ENCODE measurements at places on chromosomes 2 and 18.

- DNase-seq: no peak
Measured at GRCh38 chr2:28750316-28751251, 1.0 kb upstream of the PPP1CB start.

- DNase-seq: no peak
Measured at GRCh38 chr2:210553373-210553772, 3.0 kb upstream of the CPS1 start.

DNA sequence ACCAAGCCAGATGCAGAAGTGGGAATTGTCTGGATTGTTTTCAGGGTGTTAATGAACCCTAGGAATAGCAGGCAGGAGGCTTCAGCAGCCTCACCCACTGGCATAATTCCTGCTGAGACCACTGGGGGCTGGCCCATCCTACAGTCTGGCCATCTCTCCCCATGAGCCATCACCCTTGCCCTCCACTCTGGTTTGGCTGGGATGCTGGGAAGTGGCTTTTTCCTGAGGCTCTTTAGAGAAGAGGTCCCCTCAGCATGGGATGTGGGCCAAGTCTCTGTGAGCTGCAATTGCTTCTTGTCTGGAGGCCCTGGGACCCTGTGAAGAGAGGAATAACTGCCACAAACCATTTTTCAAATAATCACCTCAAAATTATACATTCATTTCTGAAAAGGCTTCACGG, 4.0 kb downstream of the TCF7L1 start:
- DNase-seq: no peak

GRCh38 chr2:173982182-173982714, 17.1 kb upstream of the SP3 start:
- no peak for DNase-seq

DNA sequence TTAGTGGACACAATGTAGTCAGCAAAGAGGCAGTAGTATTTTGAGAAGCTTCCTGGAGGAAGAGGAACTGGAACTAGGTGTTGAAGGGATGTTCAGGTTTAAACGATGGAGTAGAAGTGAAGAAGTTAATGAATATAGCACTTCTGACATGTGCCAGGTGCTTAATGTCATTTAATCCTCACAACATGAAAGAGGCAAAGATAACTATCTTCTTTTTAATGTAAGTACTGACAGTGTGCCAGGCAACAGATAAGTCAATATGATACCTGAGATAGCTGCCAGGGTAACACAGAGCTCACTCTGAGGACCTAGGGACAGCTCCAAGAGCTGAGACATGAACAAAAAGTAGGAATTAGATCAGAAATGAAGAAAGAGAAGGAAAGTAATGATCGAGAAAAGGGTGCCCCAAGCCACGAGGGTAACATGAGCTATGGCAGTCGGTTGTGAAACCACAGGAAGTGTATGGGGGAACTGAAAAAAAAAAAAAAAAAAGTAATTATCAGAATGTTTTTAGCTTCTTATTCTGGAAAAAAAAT, 140.7 kb downstream of the RNF144A start:
- DNase-seq: no peak

DNA sequence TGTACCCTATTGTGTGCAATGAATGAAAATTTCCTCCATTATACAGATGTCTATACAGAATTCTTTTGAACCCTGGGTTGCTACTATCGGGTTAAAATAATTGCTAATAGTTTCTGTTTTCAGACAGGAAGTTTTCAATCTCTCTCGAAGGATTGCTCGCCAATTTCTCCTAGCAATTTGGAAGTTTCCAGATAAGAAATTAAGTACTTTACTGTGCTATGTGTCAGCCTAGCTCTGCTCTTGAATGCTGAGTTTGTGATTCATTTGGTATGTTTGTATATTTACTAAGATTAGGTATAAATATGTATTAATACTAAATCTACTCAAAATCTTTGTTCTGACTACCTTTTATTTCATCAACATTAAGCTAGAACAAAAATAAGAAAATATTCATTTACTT, 74.6 kb upstream of the ARL5A start:
- DNase-seq: no peak

DNA sequence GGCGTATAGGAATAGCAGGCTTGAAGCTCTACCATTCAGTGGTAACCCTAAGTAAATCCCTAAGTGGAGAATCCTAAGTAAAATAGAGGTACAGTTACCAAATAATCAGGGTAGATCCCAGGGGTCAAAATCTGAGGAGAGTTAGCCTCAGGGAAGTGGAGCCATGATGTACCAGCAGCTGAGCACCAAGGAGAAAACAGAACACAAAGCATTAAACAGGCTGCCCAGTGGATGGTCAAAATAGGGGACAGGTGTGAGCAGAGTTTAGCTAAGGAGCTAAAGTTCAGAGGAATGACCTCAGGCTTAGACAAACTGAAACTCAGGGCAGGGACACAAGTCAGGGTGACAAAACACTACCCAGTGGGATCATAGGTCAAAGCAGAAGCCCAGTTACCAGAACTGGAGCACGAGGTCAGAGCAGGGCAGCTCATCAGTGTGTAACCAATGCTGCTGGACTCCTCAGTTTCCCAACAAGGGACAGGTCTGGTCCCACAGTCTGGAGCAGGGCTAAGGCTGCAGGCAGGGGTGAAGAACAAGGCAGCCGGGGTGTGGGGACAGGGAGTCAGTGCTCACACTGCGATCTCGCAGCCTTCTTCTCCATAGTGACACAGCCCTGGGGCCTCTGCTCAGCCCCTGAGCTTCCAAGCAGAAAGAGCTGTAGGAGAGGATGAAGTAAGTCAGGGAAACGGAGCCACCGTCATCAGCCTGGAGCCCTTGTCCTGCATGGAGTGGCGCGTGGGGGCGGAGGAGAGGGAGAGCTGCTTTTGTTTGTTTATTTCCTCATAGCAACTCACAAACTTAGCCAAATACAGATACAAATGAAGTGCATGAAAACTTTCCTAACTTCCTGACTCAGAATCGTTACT, 264.0 kb downstream of the MREG start:
- no peak for DNase-seq

- DNase-seq: no peak
Measured at GRCh38 chr2:25309402-25309801, 32.3 kb downstream of the DNMT3A start.

GRCh38 chr2:109474319-109474825, 139.4 kb downstream of the SEPTIN10 start:
- no peak for DNase-seq

DNA sequence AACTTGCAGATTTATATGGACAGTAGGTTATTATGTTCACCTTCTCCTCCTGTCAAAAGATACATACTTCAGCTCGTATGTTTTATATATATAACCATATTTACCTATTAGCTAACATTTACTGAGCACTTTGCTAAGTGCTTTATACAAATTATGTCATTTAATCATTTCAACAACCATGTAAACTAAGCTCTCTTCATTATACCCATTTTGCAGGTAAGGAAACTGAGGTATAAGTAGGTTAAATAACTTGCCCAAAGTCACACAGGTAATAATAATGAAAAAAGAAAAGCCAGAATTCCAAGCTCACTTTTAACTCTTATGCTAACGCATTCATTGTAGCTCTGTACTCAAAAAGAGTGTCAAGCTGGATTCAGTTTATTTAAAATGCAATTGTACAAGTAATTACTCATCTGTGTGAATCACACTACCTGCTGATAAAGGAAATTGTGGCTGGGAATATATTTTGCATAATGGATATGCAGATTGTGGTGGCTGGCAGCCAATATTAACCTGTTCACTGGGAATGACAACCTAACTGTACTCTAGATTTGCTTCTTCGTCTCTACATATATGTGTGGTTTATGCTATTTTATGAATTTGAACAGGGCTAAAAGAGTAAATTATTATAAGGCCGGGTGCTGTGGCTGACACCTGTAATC, 20.6 kb downstream of the SLC16A14 start:
- no peak for DNase-seq

GRCh38 chr2:96195410-96196066, 13.1 kb downstream of the STARD7 start:
- DNase-seq: no peak

DNA sequence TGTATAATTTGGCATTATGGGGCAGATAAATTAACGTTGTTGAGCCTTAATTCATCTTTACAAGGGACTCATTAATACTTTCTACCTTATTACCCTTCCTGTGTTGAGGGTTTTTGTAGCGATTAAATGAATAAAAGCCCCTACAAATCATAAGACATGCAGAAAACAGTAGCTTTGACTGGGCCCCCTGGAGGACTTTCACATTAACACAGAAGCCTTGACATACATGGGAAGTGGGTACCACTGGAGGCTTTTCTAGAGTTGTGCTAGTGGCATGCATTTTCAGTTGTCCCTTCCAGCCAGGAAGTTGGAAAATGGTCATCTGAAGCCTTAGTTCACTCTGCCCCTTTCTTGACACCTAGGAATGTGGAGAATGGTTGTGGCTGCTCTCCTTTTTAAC, 30.2 kb downstream of the MTA3 start:
- DNase-seq: no peak

DNA sequence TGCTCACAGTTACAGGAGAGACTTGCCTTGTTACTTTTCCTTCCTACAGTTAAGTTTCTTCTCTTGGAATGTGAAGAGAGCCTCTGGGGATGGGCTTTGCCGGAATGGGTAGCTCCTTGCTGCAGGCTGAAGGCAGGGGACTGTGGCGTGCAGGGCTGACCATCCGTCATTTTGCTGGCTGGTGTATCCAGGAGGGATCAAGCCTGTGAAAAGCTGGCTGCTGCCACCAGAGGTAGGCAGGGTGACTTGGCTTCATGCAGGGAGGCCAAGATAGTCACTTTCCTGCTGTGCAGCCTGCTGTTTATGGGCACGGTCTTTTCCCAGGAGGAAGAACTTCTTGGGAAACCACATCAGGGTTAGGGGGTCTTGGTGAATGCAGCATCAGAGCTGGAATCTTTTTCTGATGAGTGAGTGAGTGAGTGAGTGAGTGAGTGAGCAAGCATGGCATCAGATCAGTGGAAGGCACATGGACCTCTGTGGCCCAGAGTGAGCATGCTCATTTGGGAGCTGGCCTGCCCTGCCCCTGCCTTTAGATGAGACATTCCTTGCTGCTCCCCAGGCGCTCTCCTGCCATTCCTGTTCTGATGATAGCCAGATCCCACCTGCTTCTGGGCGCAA, 33.0 kb downstream of the FHOD3 start:
- DNase-seq: no peak

GRCh38 chr2:70639841-70640436, 86.3 kb upstream of the TGFA start:
- DNase-seq: no peak

- DNase-seq: no peak
Measured at GRCh38 chr2:196183172-196183473, 11.7 kb upstream of the STK17B start.

DNA sequence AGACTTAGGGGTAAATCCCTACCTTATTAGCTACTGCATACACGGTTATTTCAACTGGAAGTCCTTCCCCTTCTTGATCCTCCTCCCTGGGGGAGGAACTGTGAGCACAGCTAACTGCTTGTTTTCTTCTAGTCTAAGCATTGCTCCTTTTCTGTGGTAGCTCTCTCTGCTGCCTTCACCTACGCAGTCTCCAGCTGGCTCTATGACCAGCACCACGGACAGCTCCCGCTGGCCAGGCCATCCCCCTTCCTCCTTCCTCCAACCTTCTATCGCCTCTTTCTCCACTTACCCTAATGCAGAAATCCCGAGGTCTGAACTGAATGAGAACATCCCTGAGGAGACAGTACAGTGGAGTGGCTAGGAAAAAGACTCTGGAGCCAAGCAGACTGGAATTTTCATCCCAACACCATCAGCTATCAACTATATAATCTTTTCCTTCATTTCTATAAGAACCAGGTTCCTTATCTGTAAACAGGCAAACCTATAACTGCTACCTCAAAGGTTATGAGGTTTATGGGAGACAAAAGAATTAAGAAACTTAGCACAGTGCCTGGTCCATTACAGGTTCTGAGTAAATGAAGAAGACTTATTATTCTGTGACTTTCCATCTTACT, 4.7 kb upstream of the CFAP65 start:
- DNase-seq: no peak

DNA sequence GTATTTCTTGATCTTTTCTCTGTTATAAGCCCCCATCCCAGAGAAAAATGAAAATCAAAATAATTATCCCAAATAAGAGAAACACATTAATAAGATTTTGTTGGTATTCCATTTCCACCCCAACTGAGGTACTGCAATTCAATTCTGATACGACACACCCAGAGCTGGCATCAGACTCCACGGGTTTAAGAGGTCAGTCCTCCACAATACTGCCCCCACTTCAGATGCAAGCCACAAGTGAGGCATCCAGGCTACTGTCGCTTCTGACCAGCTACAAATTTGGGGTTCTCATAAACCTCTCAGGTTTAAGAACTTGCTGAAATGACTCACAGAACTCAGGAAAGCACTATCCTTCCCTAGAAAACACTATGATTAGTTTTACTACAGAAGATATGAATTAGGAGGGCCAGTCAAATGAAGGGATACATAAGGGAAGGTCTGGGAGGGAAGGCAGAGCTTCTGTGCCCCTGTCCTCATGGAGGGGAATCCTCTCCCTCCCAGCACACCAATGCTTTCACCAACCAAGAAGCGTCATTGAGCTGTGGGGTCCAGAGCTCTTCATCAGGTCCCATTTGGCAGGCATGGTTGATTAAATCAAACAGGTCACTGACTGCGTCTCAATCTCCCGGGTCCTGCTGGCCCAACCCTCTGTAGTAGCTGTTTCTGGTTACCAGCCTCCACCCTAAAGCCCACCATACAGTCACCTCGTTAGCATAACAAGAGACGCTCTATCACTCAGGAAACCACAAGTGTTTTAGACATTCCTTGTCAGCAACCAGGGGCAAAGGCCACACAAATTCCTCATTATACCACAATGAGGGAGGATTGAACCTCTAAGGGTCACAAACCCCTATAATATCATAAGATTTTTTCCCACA, 46.2 kb downstream of the IWS1 start:
- DNase-seq: no peak

DNA sequence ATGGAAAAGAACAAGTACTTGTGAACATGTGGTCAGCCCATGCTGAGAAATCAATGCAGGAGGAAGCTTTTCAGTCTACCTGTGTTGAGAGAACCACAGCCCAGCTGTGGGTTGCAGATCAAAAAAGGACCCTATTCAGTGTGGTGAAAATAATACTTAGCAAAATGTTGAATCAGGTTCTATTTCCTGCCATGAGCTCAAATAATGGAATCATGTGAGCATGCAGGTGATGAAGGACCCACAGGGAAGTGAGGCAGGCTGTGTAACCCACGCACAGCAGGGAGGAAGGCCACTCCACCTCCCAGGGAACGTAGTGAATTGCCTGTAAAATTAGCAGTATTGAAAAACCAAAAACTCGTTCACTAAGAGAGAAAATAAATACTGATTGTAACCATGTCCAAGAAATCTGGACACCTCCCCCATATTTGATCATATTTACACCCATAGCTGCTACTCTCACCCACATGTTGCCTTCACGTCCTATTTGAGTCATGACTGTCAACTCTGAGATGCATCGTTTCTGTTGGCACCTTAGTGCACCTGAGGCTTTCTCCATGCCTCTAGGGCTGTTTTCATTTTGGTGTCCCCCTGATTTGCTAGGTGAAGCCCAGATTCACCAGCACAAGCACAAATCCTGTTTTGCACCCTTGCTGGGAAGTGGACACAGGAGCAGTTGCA, 20.5 kb upstream of the BCL2L11 start:
- no peak for DNase-seq

DNA sequence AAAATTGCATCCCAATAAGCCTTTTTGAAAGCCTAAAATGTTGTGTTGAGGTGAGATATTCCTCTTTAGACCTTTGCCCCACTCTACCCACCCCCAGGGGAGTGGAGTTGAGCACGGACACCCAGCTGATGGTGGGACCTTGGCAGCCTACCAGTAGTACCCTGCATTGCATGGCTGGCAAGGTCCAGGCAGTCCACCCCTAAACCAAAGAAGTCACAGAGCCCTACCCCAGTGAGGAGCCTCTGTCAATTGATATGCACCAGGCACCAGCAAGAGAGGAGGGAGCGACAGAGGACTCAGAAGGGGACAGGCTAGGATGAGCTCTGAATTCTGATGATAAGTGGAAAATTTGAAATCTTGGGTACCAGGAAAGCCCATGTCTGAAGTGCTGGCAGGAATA, 38.6 kb downstream of the MARCO start:
- DNase-seq: no peak

Measured in brain pericyte (primary cell).